ENCODE measurements at places on chromosomes 11 and 22.
A peak's percentile ranks its signal among the peaks of the same experiment; 100 is the strongest.

- no peak for DNase-seq
Observed at GRCh38 chr11:118060869-118061268, 16.0 kb upstream of the TMPRSS4 start.

GRCh38 chr11:72239849-72240460 lies 4.0 kb downstream of the PHOX2A start:
- no peak for DNase-seq

- no peak for DNase-seq
Observed at GRCh38 chr11:34977089-34977912, 60.9 kb downstream of the PDHX start.

GRCh38 chr11:16791191-16791961 lies 52.9 kb downstream of the C11orf58 start:
- DNase-seq = no peak

- peak; percentile 43 for DNase-seq
Observed at GRCh38 chr11:68142028-68142412, 20.8 kb upstream of the CHKA start.

GRCh38 chr11:44950625-44951476 lies at the start of gene TP53I11:
Gene TP53I11 (minus strand): TSS chr11:44950883. CDS start chr11:44938335, 12,548 bp downstream.
- DNase-seq = peak; percentile 43

DNA sequence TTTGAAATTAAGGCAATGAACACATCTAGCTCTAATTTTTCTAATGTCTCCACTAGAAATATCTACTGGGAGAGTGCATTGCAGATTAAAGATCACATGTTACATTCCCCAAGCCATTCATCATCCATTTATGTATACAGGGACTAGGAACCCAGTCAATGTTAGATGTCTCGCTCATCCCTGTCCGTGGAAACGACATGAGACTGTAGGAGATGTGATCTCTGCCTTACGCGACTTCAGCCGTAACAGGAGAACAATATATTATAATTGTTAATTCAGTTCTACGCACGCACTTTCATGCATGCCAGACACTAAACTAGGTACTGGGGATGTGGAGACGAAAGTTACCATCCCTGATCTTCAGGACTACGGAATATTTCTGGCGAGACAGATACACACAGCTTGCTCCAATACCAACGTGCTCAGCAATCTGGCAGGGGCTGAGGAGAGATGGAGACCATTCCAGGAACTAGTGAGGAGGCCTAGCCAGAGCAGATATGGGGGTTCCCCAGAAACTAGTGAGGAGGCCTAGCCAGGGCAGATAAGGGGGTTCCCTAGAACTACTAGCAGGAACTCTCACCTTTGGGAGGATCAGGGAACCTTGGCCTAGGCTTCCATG lies 706 bp downstream of the DCPS start:
- DNase-seq = no peak

DNA sequence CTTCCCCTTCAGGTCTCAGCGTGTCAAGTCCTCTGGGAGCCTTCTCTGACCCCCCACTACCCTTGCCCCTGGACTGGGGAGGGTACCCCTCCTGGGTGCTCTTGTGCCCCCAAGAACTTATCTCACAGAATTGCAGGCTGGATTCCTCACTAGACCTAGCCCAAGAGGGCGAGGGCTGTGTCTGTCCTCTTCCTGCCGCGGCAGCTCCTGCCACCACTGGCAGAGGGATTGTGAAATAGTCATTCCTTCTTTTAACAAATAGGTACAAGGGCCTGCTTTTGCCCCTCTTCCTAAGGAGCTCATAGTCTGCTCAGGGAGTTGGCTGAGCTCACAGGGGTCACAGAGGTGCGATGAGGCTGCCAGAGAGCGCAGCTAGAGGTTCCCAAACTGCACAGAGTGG lies 5.5 kb downstream of the RAB36 start:
- DNase-seq = no peak

DNA sequence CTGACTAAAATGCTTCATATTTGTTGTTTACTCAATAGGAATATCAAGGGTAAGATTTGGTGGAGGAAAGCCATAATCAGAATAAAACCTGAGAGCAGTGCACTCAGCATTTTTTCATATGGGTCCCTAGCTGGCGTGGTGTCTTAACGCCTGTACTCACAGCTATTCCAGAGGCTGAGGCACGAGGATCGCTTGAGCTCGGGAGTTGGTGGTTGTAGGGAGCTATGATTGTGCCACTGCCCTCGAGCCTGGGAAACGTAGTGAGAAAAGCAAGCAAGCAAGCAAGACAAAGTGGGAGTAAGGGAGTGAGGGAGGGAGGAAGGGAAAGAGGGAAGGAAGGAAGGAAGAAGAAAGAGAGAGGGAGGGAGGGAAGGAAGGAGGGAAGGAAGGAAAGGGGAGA lies 242.5 kb downstream of the OR4C45 start:
- no peak for DNase-seq

DNA sequence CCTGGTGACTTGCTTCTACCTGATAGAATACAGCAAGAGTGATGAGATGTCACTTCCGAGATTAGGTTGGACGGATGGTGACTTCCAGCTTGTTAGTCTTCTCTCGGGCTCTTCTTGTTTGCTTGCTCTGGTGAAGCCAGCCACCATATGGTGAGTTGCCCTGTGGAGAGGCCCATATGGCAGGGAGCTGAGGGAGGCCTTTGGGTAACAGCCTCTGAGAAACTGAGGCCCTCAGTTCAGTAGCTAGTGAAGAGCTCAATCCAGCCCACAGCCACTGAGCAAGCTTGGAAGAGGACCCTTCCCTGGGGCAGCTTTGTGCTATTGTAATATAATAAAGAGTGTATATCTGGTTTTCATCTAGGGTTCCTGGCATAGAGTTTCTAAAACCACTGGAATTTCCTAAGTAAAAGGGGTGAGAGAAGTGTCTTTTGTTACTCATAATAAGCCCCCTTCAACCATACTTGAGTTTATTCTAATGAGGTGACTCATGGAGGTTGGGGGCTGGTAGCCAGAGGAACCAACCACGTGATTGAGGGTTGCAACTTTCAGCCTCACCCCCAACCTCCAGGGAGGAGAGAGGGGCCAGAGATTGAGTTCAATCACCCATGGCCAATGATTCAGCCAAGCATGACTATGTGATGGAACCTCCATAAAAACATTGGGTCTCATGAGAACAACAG lies 8.0 kb upstream of the TPCN2 start:
- DNase-seq = no peak

Data from activated CD4-positive, alpha-beta T cell treated with anti-CD3 and anti-CD28 coated beads for 1 hour (primary cell).